ENCODE measurements at places on chromosomes 12 and 14. TPM values are rescaled to one million over a fixed set of nuclear protein-coding genes. Genes with fewer than 3 reads are reported as not detected.

DNA sequence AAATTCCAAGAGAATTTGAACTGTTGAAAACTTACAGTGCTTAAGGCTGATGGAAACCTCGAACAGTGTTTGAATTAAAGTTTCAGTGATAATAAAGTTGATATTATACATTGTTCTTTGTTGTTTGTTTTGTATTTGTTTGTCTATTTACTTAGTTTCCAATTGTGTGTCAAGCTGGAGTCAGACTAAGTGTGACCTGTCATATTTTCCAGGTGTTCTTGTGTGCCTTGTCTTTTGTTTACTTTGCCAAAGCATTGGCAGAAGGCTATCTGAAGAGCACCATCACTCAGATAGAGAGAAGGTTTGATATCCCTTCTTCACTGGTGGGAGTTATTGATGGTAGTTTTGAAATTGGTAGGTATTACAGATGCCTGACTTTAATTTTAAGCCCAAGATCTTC lies 6.0 kb downstream of the SLCO1C1 start:
- DNase-seq = no peak

GRCh38 chr12:9449181-9449580 lies 158.5 kb downstream of the KLRB1 start:
- DNase-seq = no peak

DNA sequence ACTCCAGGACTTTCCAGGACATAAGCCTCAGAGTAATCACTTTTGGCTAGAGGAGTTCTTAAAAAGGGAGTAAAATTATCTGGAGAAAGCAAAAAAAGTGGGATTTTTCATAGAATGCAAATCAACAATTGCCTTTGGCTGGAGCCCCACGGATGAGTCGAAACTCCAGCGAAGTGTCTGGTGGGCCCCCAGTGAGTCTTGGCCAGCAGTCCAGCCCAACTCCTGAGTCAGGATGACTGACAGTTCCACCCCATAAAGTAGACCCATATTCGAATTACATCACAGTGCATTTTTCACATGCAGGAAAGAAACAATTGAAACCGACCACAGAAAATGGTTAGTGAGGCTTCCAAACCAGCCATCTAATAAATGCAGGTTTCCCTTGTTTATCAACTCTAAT lies 265.7 kb downstream of the BCL11B start:
- no peak for DNase-seq

DNA sequence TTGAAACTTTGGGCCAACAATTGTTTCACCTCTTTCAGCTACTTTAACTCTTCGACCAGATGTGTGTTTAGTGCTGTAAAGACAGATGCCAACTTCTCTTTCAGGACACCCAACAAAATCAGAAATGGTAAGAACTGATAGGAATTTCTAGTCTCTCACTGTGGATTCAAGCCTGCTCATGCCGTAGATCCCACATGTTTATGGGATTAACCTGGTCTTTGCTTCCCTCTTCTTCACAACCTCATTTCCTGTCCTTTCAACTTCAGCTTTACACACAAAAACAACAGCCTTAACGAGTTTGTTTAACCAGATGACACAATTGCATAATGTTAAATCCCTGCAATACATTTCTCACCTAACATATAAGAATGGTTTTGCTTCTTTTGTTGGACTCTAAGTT lies 1031.9 kb upstream of the LRFN5 start:
- no peak for DNase-seq

The POTEM gene
- total RNA-seq = 0.16 TPM

- no peak for DNase-seq
Measured at GRCh38 chr12:52396656-52397055, 9.5 kb downstream of the KRT82 start.

- DNase-seq = no peak
Measured at GRCh38 chr14:85191986-85192385, 338.0 kb upstream of the FLRT2 start.

GRCh38 chr12:43696154-43696553 lies 62.4 kb downstream of the PUS7L start:
- DNase-seq = no peak

The LRR1 gene
- 21.3 TPM for total RNA-seq

GRCh38 chr14:35331605-35332516 lies 39.7 kb downstream of the PSMA6 start:
- no peak for DNase-seq

DNA sequence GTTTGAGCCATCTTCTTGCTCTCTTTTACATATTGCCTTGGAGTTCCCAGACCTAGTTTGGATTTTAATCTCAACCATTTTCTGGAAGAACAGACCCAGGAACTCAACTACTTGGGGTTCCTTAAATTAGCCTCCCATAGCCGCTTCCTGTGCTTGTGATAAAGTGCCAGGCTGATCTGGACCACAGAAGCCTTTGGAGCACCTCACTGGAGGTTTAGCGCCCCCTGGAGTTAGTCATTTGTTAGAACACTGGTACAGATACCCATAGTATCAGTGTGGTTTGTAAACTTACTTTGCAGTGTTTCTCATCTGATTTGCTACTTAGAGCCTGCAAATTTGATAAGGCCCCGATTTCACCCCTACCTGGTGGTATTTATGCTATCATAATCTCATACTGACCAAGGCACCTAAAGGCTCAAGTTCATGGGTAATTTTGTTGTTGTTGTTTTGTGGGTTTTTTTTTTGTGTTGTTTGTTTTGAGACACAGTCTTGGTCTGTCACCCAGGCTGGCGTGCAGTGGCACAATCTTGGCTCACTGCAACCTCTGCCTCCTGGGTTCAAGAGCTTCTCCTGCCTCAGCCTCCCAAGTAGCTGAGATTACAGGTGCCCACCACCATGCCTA lies 3.7 kb downstream of the UNC119B start:
- peak; percentile 90 for DNase-seq

DNA sequence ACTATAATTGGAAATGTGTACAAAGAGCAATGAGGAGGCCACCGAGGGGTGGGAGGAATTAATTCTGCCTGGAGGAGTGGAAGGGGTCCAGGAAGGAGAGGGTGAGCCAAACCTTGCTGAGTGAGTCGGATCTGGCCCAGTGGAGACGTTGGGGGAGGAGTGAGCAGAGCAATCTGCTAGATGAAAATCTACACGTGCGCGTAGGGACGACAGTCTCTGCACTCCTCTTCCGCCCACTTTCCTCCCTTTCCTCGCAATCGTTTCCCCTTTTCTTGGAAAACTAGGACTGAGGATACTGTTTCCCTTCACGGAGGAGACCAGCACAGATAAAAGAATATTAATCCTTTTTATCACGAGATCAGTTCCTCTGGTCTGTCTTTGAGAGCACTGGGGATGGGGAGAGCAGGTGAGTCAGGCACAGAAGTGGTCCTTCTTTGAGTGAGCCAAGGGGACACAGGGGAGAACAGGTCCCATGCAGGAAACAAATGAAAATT lies 2.9 kb upstream of the NAB2 start:
- peak; percentile 59 for DNase-seq

GRCh38 chr14:22105624-22106006 lies 432.0 kb upstream of the OR4E1 start:
- no peak for DNase-seq

DNA sequence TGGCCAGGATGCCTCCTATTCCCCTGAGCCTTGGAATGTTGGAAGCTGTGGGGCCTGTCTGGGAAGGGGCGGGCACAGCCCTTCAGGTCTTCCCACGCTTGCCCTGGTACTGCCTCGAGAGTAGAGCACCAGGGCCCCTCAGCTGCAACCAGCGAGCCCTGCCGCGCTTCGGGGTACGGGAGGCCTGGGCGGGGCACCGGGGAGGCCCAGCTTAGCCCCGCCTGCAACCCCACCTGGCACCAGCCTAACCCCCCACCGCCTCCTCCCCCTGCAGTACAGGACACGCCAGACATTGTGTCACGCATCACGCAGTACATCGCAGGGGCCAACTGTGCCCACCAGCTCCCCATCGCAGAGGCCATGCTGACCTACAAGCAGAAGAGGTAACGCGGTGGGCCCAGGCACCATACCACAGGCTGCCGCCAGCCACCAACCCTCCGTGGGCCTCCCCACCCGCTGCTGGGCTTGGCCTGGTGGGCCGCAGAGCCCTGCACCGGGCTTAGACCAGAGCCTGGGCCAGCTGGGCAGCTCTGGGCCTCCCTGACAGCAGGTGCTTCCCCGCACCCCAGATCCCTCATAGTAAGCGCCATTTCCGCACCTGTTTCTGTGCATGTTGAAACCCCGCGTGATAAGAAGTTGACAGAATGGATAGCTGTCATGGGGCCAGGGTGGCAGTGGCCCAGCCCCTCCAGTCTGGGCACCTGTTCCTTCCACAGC lies 13.6 kb upstream of the TEX22 start:
- DNase-seq = no peak

DNA sequence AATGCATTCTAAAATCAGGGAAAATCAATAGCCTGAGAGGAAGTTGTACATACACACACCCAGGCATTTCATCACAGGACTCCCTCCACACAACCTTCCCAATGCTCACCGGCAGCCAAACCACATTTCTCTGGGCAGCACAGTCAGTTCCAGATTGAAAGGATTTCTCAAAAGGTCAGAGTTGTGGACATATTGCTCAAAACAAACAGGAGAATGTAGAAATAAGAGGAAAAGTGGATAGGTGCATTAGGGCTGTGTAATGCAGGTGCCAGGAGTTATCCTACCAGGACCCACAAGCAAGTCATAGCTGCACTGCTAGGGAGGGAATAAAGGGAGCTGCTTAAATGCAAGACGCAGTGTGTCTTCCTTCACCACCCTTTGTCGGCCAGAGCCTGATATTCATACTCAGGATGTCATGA lies 62.9 kb downstream of the GCH1 start:
- DNase-seq = no peak

The TMEM229B gene
- total RNA-seq = 62.3 TPM

The UBC gene
- total RNA-seq = 1,930 TPM

DNA sequence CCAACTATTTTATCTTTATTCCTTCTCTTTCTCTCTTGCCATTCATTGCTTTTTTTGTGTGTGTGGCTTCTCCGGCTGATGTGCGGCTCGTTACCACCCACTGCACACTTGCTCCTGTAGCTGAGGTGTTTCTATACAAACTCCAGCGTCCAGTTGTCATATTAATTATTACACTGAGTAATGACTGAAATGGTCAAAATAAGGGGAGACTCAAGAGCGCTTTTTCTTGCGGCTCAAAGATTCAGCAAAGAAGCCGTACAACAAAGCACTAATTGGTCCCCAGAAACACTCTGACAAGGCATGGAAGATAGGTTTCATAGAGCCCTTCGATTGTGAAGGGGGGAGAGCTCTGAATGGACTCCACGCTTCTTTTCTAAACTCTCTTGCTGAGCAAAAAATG lies 5.6 kb upstream of the ASCL1 start:
- no peak for DNase-seq

The TTC9 gene
- 0.05 TPM for total RNA-seq

GRCh38 chr12:41743835-41744234 lies 400.8 kb downstream of the GXYLT1 start:
- no peak for DNase-seq

The AVPR1A gene
- not detected for total RNA-seq

DNA sequence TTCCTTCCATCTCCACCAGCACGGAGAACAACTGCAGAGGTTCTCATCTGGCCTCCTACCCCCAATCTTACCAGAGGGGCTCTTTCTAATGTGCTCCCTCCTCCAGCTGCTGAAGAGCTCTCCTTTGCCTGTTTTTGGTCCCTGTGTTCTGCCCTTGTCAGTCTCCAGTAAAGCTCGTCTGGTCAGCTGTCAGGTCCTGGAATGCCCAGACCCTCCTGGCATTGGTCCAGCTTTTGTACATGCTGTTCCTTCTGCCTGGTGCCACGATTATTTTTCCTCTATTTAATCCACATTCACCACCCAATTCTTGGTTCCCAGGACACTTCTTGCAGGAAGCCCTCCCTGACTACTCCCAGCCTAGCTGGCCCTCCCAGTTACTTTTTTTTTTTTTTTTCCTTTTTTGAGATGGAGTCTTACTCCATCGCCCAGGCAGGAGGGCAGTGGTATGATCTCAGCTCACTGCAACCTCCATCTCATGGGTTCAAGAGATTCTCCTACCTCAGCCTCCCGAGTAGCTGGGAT lies 6.5 kb downstream of the SLC8B1 start:
- no peak for DNase-seq

DNA sequence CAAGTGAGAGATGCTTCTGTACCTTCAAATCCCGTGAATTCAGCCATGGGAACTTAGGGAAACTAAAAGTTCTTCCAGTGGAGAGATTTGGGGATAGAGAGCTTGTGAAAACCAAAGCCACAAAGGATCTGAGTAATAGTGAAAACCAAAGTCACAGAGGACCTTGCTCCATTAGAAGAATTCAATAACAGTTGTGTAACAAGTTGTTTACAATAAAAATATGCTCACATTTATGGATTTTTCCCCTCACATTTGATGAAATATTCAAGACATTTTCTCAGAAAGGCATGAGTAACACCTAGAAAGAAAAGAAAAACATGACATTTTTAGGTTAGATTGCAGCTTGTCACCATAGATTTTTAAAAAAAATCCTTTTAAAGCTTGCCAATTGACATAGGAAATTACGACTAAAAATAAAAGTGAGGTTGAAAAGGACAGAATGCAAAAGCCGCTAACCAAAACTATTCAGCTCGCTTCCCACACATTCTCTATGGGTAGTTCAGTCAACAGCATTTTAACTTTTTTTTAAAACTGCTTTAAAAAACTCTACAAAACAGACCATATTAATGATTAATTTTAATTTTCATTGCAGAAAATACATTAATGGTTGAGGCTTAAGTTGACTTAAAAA lies 113.2 kb downstream of the CAND1 start:
- DNase-seq = no peak

The NTN4 gene
- total RNA-seq = not detected
